Endodermal cell (in vitro differentiated cells): ENCODE measurements at places on chromosomes 13 and 19. TPM values are rescaled to one million over a fixed set of nuclear protein-coding genes. Genes with fewer than 3 reads are reported as not detected.

GRCh38 chr13:31477961-31478360 lies 261.4 kb upstream of the RXFP2 start:
- no peak for DNase-seq

- DNase-seq = peak; percentile 71
Measured at GRCh38 chr19:54429545-54430227, 14.4 kb downstream of the TTYH1 start.

DNA sequence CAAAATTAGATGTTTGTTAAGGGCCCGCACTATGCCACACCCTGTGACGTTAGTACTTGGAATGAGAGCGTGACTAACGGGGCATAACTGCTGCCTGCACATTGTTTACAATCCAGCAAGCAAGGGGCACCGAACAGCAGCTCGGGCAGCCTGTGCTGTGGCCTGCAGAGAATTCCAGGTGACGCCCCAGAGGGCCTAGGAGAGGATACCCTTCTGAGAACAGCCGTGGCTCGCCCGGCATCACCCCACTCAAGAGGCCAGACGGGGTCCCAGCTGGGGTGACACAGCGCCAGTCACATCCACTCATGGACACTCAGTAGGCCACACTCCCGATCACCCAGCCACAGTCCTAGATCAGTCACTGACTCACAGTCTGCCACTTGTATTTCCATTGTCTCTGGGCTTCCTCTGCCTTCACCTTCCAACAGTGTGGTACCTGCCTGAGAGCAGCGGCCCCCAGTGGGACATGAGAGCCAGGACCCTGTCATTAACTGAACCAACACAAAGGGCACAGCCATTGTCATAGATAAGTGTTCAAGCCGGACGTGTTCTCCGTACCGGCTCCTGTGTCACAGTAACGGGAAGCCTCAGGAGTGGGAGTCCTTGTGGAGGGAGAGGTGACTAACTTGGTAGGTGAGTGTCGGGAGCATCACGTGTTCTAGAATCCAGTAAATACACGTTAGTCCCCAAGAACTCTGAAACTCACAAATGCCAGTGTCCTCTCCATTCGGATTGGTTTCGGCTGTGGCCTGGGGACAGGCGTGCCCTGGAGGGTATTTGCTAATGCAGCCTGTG lies 7.5 kb downstream of the ZNF331 start:
- DNase-seq = peak; percentile 51

DNA sequence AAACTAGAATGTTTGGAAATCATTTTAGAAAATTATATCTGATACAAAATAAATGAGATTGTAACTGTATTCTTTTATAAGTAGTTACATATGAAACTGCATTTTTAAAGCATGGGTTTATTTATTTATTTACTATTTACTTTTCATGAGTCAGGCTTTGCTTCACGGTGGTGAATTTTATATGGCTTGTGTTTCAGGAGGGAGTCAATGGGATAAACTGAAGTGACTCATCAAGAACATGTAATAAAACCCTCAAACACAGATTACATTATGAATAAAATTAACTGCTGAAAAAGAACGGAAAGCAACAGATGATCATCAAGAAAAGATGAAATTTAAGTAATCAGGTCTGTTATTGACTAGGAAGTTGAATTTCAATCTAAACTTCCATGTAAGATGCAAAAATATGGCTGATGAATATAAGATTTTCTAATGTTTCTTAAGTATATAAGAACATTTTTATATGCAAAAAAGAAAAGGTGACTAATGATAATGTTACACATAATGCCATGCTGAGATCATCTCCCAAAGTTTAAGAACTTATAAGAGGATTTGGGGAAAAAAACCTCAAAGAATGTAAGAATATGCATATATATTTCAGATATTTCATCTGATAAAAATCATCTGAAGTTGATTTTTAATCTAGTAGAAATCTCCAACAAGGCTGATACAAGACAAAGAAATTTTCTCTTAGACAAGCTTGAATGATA lies 383.6 kb downstream of the SLITRK1 start:
- DNase-seq = no peak

GRCh38 chr19:54462655-54463530 lies 685 bp downstream of the LENG9 start:
- DNase-seq = peak; percentile 91

DNA sequence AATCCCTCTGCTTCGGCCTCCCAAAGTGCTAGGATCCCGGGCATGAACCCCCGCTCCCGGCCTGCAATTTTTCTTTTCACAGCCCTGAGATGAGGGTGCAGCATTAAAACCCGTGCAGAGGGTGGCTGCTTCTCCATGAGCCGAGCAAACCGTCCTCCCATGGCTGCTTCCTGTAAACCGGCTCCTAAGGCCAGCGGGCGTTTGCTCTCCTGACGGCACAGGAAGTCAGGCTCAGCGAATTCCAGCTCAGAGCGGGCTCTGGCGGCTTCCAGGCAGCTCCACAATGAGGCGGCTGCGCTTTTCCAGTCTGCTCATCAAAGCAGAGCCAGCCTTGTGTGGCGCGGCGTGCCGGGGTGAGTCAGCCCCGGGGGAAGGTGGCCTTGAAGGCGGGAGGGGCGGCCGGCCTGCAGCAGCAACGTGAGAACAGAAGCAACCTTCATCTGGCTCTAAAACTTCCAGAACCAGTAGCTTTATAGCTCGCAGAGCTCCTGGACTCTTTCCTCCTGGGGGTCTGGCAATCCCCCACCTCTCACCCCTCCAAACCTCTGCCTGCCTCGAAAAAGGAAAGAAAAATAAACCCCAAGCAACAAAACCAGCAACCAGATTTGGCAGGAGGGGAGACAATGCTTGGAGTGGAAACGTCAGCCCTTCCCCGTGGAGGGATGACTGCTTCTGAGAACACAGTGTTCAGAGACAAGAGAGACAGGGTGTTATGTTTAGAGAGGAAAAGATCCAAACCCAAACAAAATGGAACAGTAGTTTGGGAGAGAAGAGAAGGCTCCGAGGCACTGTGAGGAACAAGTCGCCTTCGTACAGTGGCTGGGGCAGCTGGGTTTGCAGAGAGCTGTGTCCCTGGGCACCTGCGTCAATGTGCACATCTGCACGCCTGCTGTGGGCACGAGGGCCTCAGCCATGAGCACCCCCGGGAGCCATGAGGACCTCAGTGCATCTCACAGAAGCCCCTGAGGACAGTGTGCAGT lies 67.8 kb downstream of the GADD45B start:
- peak; percentile 97 for DNase-seq

The RINL gene
- 3.7 and 4.8 TPM in 2 replicates for total RNA-seq

GRCh38 chr13:27572234-27572901 lies 48.0 kb downstream of the LNX2 start:
- DNase-seq = no peak

DNA sequence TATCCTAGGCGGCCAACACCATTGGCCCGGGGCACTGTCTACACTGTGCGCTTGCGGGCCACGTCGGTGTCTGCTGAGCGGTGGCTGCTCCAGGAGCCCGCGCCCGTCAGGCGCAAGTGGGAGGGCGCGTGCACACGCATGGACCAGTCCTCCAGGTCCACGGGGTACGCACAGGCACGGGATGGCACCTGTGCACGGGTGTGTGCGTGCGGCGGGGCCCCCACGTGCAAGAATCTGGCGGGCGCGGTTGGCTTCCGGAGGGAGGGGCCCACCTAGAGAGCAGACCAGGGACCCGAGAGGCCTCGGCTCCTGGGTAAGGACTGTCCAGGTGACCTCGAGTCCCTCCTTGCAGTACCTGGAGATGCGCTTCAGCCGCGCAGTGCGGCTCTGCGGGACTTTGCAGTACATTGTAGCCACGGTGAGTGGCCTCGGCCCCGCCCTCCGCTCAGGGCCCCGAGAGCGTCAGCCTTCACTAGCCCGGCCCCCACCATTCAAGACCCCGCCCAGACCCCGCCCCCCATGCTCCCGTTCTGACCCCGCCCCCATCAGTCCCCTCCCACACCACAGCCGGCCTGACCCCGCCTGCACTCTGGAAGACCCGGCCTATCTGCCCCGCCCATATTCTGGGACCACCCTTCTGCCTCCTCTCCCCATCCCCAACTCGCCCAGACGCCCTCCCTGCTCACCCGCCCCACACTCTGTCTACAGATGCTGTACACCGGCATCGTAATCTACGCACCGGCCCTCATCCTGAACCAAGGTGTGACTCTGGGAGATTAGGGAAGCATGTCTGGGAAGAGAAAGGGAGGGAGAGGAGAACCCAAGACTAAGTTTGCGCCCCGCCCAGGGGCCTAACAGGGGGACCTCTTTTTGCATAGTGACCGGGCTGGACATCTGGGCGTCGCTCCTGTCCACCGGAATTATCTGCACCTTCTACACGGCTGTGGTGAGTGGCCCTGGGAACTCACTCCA lies 2.3 kb downstream of the SLC5A5 start:
- peak; percentile 96 for DNase-seq

The RNF225 gene
- total RNA-seq = 0.81 and 0.92 TPM in 2 replicates

DNA sequence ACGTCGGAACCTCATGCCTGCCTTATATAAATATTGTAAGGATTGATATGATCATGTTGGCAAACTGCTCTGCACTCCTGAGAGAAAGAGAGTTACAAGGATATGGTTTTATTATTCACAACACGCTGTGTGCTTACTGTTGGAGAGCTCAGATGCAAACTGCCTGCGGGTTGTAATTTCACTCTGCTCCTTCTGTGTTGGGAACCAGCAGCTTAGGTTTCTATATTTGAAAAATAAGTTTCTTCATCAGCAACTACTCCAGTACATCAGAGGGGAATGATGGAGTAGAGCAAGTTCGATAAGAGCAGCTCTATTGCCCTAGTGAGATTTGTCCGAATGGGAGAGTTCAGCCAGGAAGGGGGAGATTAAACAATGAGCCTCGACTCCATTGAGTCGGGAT lies 106.9 kb upstream of the UBL3 start:
- DNase-seq = no peak

- DNase-seq = no peak
Measured at GRCh38 chr19:39676004-39676403, 20.3 kb downstream of the LGALS16 start.

DNA sequence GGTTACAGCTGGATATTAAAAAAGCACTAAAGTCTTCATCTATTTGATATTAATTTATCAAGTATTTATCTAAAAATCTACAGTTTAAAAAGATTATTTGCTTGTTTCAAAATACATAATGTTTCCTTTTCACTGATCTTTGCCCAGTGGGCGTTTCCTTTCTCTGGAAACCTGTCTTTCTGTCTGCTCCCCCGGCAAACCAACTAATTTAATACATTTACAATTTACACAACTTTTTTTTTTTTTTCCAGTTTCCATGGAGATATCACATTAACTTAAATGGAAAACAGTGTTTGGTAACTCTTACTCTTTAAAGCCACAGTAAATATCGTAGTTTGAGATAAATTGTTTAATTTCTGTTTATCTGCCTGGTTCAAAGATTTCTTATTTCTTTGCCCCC lies 5.3 kb downstream of the GPC6 start:
- DNase-seq = no peak

DNA sequence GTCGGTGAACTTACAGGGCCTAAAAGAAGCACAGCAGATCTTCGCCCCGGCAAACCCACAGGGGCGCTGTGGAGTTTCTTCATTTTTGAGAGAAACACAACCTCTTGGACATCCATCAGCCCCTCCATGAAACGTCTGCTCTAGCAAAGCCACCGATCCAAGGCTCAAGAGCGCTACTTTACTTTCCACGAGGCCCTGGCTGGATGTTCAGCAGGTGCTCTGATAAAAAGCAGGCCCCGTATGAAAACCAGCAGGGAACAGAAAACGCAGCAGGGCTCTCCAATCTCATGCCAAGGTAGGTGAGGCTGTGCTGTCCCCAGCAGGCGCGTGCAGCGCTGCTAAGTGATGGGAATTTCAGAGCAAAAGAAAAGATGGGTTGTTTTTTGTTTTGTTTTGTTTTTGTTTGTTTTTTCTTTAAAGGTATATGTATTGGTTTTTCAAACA lies 86.7 kb downstream of the IRS2 start:
- peak; percentile 87 for DNase-seq

The IGFL3 gene
- 0.38 and 0.88 TPM in 2 replicates for total RNA-seq

- DNase-seq = no peak
Measured at GRCh38 chr13:34939771-34940170, 2.3 kb upstream of the NBEA start.

DNA sequence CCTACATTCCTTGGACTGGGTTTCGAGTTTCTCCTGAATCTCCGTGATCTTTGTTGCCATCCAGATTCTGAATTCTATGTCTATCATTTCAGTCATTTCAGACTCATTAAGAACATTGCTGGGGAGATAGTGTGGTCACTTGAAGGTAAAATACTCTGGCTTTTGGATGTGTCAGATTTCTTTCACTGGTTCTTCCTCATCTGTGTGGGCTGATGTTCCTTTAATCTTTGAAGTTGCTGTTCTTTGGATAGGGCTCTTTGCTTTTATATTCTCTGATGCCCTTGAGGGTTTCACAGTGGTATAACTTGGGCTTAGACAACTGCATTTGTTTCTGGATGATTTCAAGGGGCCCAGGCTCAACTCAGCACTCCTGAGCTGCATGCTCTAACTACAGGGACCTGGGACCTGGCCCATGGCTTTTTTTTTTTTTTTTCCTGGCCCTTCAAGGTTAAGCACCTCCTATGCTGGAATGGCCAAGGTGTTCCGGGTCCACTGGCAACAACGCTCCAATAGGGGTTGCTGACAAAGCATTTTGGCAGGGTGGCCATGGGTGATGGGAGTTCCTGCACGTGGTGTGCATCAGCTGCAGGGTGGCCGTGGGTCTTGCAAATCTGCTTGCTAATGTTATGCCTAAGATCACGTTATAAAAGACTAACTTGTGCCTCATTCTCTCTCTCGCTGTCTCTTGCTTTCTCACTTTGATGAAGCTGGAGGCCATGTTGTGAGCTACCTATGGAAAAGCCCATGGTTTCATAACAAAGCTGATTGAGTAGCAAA lies 5.9 kb upstream of the SIGLEC7 start:
- peak; percentile 35 for DNase-seq

The TIMM44 gene
- 57.1 to 81.8 TPM (median 80.0 TPM) in 3 replicates for total RNA-seq

The HAUS8 gene
- 14.2 and 19.4 TPM in 2 replicates for total RNA-seq

DNA sequence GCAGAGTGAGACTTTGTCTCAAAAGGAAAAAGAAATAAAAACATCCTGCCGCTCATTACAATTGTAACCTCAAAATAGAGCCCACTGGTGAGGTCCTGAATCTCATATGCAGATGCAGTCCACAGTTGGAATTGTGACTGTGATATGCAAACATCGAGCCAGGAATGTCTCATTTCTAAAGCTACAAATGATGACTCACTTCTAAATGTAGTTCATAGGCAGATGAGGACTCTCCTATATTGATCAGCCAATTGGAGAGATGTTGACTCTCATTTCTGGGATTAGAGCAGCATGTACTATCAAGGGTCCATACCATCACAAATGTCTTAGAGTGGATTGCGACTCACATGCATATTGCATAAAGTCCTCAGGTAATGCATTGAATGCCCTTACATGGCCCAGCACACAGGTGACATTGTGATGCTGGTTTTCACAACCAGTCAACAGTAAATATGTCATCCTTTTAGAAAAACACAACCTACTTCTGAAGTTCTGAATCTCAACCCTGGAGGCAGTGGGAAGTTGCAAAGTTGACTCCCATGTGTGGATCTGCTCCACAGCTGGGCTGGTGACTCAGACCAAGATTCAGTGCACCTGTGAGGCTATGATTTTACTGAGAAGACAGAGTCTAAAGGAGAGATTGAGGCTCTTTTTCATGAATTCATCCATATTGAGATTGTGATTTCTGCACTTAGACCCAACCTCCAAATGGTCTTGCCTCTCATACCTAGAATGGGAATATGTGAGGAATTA lies 16.9 kb upstream of the ZNF254 start:
- DNase-seq = no peak

- peak; percentile 93 for DNase-seq
Measured at GRCh38 chr19:12293777-12294248, 870 bp downstream of the ZNF44 start.

GRCh38 chr19:46744005-46744691 lies 1.7 kb upstream of the FKRP start:
- DNase-seq = no peak

GRCh38 chr13:99403458-99403971 lies 96.3 kb upstream of the GPR183 start:
- no peak for DNase-seq

- peak; percentile 27 for DNase-seq
Measured at GRCh38 chr13:31009166-31009565, 76.7 kb downstream of the TEX26 start.
